Neural progenitor cell (in vitro differentiated cells): ENCODE measurements at places on chromosomes 7 and 10.

DNA sequence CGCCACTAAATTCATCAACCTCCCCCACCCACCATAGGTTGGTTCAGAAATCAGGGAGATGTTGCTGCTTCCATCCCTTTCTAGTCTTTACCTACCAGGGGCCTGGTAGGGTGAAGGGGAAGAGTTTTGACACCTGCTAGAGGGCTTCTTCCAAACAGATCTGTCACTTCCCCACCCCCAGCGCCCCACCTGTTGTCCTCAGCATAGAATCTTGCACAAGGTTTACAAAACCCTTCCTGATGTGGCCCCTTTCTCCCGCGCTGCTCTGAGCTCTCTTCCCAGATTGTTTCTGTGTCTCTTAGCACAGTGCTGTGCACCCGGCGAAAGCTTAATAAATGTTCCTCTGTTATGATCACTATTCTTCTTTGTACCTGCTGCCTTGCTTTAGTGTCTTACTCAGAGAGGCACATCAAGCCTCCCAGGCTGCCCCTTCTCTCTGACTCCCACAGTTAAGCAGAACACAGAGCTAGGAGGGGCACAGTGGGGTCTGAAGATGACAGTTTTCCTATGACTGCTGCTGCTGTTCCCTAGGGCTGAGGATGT is 11.2 kb upstream of the C10orf95 start:
- DNase-seq = no peak

GRCh38 chr7:116354546-116355423 is 144.4 kb downstream of the TES start:
- DNase-seq = no peak

DNA sequence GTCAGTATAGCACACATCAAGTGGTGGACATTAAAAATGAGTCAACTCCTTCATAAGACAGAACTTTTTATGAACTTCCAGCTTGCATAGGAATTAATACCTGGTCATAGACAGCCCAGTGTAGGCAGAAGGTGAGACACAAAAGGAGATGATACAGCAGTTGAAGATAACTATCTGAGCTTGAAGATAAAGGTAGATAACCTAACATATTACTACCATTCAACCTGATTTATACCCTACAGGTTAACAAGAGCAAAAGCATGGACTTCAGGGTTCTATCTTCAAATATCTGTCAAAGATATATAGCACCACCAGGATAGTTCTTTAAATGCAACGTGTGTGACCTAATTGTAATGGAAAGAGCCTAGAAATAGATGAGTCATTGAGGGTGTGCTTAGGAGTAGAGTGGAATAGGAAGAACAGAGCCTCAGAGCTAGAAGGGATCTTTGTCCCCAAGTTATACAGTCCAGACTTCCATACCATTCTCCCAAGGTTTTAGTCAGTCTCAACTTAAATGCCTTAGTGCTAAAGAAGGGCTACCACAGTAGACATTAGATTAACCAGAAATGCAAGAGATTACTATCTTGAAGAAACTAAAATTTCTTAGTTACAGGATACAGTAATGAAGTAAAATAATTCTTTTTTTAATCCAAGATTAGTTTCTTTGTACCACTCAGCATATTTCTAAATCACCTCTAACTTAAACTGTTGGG is 9.2 kb downstream of the ZNF800 start:
- DNase-seq = no peak

- DNase-seq = no peak
Measured at GRCh38 chr10:97327348-97328294, 6.9 kb downstream of the FRAT2 start.

DNA sequence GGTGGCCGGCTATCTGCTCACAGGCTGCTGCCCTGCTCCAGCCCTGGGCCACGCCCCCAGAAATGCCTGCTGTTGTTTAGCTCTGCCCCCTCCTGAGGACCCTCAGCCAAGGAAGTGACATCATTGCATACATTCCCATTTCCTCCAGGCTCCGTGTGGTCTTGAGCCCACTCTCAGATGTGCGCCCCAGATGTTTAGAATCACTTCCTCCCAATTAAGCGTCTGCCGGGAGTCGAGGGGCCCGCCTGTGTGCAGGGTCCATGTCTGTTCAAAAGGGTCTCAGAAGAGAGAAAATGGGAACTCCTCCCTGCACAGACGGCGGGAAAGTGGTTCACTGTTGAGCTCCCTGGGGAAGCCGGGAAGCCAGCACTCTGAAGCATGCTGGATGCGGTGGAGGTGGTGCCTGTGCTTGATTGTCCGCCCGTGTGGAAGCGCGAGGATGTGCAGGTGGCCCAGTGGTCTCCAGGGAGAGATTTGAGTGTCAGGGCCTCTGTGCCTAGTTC is 116.9 kb upstream of the PPIF start:
- peak; percentile 82 for DNase-seq
